ELF-1 (cell line): ENCODE measurements at places on chromosomes 6 and 20.

- DNase-seq, result no peak
Measured at GRCh38 chr6:55960344-55960743, 85.0 kb upstream of the BMP5 start.

DNA sequence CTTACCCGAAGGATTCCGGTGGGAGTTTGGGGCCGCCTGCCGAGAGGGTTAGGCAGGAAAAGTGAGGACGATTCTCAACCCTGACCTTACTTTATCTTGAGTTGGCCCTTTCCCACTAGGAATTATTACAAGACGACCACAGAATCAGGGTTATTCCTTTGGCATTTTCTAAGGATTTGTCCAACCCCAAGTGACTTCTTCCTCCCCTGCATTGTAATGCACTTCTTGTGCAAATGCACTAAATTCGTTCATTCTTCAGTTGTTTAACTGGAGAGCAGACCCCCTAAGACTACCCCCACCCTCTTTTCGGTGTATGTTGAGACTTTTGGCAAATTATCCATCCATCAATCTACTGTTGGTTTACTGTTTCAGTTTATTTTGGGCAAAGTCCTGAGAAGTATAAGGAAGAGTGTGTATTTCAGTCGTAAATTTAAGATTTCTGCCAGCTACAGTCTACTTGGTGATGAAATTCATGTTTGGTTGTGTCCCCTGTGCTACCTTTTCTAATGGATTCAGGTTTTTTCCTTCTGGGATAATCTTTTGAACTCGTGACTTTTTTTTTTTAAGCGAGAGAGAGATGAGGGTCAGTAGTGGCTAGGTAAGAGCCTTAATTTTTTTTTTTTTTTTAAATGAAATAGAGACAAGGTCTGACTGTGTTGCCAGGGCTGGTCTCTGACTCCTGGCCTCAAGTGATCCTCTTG is 611 bp upstream of the TMEM217 start:
- no peak for DNase-seq

DNA sequence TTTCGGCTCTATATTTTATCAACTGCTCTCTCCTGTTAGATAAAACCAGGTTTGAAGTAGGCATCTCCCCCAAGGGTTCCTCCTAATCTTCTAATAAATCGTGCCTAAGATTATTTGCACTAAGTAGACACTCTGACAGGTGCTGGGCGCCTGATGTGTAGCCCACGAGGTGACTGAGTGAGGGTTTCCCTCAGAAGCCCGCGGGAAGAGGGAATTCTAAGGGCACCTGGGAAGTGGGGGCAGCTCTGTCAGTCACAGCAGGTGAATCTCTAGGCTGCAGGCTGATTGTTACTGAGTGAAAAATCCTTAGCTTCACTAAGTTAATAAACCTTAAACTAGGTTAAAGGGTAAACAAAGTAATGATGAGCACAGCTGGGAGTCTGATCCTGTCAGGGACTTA is 68.2 kb downstream of the PXDC1 start:
- no peak for DNase-seq

DNA sequence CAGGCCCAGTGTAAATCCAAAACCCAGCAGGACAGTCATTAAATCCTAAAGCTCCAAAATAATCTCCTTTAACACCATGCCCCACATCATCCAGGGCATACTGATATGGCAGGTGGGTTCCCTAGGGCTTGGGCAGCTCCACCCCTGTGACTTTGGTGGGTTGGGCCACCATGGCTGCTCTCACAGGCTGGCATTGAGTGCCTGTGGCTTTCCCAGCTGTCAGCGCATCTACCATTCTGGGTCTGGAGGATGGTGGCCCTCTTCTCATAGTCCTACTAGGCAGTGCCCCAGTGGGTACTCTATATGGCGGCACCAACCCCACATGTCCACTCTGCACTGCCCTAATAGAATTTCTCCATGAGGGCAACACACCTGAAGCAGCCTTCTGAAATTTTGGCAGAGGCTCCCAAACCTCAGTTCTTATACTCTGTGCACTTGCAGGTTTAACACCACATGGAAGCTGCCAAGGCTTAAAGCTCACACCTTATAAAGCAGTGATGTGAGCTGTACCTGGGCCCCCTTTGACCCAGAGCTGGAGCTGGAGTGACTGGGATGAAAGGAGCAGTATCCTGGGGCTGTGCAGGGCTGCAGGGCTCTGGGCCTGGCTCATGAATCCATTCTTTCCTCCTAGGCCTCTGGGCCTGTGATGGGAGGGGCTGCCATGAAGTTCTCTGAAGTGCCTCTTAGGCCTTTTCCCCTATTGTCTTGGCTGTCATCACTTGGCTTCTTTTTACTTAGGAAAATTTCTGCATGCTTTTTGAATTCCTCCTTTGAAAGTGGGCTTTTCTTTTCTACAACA is 765.5 kb upstream of the EPHA7 start:
- DNase-seq, result no peak

- no peak for DNase-seq
Measured at GRCh38 chr6:139364302-139364981, 10.0 kb downstream of the CITED2 start.

DNA sequence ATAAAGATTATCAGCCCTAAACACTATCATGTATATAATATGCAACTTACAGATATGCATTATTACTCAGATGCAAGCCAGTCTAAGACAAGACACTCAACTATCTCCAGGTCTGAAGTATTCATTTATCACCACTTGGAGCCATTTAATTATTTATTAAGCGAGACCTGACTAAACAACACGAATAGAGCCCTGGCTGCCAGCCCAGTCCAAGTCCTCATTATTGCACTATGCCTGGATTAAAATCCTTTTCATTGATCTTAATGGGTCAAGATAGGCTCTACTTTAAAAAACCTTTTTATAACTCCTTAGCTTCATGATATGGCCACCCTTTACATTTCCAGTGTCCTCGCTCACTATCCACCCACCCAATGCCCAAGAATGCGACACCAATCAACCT is 183.1 kb upstream of the MARCKS start:
- no peak for DNase-seq

DNA sequence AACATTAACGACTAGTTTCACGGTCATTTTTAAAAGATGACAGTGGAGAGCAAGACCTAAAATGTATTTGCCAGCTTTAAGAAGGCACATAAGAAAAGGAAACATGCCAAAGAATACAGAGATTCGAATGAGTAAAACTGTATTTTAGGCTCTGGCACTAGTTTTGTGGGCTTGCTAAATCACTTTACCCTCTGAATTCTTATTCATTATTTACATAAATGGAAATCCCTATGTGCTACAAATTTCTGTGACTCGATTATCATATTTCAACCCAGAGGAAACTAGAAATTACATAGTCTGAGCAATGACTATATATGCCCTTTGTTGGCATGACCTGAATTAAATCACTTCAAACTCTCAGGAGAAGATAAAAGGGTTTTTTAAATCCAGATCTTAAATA is 441.7 kb upstream of the RNF217 start:
- DNase-seq, result no peak

GRCh38 chr6:148343047-148343782 is 577 bp downstream of the SASH1 start:
- peak; percentile 32 for DNase-seq

DNA sequence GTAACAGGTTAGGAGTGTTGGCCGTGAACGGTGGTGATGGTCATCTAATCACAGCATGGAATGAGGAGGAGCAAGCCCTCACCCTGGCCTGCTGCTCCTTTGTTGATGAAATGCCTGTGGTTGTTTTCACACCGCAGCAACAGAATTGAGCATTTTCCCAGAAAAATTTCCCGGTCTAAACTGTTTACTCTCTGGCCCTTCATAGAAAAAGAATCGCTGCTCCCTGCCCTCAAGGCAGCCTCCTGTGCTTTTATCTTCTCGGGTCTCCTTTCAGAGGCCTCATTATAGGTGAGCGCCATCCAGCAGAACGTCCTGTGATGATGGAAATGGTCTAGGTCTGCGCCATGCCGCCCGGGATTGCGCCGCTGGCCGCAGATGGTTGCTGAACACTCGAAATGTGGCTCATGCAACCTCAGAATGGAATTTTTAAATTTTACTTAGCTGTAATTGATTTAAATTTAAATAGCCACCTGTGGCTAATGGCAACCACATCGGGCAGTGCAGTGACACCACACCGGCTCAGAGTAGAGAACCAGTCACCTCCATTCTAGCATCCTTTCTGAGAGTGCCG is 30.2 kb downstream of the PHACTR3 start:
- DNase-seq, result no peak

- no peak for DNase-seq
Measured at GRCh38 chr6:28425944-28426541, 17.2 kb downstream of the ZSCAN23 start.

- no peak for DNase-seq
Measured at GRCh38 chr20:3842348-3842930, 4.2 kb upstream of the MAVS start.

DNA sequence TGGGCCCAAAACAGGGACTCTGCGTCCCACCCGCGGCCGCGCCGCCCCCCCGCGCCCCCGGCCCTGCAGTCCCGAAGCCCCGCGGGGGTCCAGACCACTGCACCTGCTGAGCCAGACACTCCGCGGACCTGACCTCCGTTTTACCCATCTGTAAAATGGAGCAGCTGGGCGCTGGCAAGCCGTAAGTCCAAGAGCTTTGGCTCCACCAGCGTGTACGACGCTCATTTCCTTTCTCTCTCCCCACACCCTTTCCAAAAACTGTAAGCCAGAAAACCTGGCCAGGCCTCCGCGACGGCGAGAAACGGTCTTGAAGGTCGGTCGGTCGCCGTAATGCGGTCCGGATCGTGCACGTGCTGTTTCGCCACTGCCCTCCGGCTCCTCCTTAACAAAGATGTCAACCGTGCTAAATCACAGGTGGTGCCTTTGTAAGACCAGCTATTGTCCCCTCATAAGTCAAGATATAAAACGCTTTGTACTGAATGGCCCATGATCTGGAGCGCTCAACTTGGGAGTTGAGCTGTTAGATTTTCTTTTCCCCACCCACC is 7.8 kb upstream of the NR2E1 start:
- DNase-seq, result peak; percentile 68

- no peak for DNase-seq
Measured at GRCh38 chr20:44021186-44021585, 106.5 kb downstream of the TOX2 start.

DNA sequence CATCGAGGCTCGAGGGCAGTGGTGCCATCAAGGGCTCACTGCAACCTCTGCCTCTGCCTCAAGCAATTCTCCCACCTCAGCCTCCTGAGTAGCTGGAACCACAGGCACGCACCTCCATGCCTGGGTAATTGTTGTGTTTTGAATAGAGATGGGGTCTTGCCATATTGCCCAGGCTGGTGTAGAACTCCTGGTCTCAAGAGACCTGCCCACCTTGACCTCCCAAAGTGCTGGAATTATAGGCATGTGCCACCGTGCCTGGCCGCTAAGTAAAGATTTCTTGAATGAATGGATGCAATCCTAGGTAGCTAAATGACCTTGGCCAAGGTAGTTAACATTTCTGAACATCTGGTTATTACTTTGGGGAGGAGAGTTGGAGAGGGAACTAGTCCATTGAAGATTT is 7.4 kb downstream of the SCAF8 start:
- no peak for DNase-seq

DNA sequence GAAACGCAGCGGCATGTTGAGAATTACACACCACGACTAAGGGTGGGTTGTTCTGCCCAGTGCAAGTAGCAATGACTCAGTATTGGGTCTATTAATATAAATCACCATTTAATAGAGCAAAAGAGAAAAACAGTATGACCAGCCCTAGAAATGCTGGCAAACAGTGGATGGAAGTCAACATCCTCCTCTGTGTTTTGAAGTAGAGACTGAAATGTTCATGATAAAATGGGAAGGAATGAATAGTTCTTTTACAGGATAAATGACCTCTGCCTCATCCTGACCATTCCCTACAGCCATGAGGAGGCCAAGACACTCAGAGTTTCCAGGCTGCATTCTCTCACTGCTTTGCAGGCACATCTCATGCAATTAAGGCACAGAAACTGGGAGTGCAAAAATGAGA is 111.8 kb downstream of the PSMB1 start:
- no peak for DNase-seq

DNA sequence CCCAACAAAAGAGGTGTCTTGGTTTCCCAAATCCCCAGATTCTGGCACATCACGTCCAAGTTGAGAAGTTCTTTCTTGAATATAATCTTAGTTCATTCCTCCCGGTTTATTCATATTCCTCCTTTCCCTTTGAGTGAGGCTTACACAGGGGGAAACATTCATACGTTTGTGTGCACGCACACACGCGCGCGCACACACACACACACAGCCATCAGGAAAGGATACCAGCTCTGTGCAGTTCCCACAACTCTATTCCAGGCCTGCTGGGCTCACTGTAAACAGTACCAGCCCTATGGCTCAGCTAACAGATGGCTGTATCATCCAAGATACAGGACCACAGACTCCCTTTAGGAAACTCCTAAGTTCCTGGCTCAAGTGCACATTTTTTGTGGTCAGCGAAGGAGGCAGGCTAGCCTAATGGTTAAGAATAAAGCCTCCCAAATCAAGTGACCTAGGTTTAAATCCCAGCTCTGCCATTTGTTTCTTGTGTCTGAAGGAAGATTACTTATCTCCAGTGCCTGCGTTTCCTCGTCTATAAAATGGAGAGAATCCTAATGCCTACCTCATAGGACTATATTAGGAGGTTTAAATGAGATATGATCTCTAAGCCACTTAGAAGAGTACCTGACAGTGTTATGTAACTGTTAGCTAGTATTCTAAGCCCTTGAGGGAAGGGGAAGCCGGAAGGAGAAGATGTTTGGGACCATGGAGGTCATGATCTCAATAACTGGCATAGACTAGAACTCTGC is 3.7 kb upstream of the TAF8 start:
- DNase-seq, result no peak

DNA sequence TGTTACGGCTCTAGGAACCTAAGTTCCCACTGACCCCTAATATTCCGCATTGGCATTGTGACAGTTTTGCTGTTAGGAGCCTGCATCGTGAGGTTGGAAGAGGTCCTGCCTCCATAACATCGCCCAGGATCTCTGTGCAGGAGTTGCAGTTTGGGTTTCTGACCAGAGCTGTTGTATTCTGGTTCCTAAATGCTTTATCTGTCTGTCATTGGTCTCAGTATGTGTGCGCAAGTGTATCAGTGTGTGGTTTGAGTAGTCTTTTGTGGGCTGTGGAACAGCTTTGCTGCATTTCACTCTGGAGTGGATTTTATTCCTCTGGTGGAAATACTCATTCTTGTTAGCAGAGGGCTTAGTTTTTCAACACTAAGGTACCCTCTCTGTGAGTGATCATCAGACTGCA is 95.6 kb downstream of the CDYL start:
- no peak for DNase-seq

DNA sequence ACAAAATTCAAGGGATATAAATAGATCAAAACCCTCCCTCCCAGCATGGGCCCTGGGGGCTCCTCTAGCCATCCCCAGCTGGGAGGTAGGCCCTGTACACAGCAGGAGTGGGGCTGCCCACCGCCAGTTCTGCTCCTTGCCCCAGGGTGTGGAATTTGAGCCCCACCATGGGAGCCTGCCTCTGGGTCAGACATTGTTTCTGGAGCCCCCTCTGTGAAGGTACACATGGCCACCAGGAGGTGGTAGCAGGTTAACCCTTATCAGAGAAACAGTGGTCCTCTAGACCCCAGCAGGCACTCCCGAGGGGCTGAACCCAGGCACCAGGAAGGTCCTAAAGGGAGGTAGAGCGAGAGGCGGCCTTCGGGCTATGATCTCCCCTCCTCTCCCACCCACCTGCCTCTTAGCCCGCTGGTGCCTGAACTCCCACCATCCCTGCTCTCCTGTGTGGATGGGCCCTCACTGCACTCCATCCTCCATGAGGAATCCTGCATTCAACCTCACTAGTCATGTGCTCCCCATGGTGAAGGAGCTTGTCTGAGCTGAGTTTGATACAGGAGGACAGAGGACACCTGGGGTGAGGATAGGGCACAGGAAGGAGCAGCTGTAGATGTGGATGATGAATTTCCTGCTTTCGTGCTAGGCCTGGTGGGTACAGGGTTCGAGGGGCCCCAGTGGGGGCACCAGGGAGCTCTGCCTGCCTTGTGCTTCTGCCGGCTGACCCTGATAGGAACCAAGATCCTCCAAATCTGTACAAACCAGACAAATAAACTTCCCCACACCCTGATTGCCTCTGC is 114.9 kb downstream of the GRM4 start:
- peak; percentile 48 for DNase-seq
